ENCODE measurements at places on chromosomes 6 and 20.

- DNase-seq = no peak
These were observed 61.4 kb upstream of the MTRF1L start for GRCh38 chr6:153063936-153064335.

DNA sequence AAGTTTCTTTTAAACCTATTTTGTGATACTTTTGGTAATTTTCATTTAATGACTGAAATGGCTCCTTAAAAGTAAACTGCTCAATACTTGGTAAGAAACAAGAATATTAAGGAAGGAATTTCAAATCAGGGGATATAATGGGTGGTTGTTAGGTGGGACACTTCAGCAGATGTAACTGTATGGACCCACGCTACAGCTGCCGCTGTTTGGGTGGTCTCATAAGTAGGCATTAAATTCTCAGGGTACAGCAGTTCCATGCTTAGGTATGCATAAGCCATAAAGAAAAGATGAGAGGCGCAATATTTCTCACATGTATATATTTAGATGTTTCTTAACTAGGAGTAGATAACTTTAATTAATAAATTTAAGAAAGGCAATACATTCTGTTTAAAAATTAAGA is 35.0 kb downstream of the COL19A1 start:
- no peak for DNase-seq

GRCh38 chr6:54059683-54060082 is 51.6 kb upstream of the MLIP start:
- no peak for DNase-seq

DNA sequence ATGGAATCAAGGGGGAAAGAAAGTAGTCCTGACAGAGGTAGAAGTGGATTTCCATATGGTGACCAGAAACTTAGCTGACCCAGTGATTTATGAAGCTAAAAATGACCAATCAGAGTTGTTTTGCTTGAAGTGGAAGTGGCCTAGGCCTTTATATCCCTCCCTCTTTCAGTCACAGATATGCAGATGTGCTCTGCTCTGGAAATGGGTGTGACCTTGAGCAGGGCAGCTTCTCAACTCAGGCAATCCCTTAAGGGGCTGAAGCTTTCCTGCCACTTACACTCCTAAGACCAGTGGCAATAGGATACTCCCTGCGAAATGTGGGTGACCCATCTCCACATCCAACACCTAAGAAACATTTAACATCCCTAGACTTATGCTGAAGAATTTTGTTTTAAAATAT is 256.6 kb downstream of the EYS start:
- DNase-seq = no peak

DNA sequence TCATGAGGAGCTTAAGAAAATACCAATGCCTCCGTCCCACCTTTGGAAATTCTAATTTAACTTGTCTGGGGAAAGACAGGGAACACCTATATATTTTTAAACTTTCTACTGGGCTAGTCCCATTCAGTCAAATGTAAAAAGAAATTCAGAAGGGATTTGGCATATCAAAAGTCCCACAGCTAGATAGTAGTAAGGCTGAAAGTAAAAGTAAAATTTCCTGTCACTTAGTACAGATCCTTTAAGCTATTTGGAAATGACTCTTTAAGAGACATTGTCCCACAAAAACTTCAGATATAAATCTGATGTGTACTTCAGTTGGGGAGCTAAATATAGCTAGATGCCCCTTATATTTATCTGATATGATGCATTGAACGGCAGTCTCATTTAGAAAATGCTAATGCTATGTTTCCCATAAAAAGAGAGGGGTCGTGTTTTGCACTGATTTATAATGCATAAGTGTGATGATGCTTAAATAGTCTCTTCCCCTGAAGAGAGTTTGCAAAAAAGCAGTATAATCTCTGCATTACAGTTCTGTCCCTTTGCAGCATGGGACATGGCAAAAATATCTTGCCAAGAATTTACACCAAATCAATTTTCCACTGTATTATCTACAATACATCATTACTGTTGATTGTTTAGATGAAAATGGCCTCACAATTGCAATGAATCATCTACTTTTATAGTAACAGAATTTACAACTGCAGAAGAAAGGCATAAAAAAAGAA is 860.8 kb upstream of the MAP3K7 start:
- no peak for DNase-seq

GRCh38 chr6:136517002-136517401 is 33.2 kb downstream of the MAP7 start:
- no peak for DNase-seq

GRCh38 chr6:133396984-133397348 is 155.8 kb downstream of the EYA4 start:
- DNase-seq = peak; percentile 19

GRCh38 chr6:125481056-125481455 is 179.3 kb upstream of the HDDC2 start:
- DNase-seq = no peak

DNA sequence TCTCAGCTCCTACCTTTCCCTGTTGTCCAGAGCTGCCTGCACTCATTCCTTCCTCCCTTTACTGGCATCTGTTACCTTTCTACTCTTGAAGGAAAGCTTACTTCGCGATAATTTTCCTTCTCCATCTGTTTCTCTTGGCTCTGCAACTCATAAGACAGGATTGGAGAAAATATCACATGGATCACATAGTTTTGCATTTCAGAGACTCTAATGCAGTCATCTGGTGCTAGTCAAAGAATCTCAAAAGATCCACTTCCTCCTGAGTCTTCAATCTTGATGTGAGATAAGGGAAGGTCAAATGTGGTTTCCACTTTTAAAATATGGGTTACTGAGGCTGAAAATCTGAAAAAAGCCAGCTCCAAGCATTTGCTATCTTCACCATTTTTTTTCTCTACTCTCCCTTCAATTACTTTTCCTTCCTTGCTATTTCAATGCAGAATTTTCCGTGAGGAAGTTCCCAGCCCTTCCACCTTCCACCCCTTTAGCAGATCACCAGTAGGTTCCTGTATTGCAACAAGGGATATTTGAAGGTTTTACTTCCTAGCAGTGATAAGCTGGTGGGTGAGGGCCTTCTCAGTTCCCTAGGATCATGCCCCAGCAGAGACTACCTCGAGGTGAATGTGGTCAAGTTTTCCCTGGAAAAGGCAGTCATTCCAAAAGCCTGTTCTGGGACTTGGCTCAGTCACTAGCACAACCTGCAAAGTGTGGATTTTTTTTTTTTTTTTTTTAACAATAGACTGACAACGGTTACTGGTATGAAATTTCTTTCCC is 62.8 kb upstream of the LRRC1 start:
- DNase-seq = no peak

- DNase-seq = no peak
These were observed 35.2 kb upstream of the BLCAP start for GRCh38 chr20:37562695-37563480.

- no peak for DNase-seq
These were observed 54.8 kb downstream of the BTBD3 start for GRCh38 chr20:11972478-11972877.

DNA sequence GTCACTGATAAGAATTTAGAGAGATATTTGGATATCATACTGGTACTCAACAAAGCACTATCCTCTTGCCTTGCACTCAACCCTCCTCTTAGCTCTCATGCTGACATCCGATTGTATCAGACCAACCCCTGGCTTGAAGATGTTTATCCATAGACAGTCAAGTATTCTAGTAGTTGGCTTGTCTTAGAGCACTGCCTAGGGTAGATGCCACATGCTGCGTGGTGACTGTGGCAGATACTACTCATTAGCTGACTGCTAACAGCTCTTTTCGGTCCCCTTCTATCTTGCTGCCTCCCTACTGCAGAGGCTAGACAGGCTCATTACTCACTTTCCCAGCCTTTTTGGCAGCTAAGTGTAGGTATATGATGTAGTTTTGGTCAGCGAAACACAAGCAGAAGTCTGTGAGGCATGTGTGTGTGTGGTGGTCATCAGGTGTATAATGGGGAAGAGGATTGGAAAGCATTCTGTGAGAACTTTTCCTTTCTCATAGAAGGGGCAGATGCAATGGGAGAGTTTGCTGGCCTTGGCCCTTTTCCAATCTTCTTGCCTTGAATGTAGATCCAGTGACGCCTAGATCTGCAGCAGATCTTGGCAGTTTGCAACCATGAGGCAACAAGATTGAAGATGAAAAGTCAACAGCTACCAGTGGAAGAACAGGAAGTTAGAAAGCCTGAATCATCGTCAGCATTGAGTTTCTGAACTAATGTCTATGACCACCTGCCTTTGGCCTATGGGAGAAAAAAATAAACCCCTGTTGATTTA is 4.4 kb upstream of the IFNGR1 start:
- no peak for DNase-seq

GRCh38 chr6:28953039-28953584 is 29.3 kb upstream of the TRIM27 start:
- peak; percentile 48 for DNase-seq

DNA sequence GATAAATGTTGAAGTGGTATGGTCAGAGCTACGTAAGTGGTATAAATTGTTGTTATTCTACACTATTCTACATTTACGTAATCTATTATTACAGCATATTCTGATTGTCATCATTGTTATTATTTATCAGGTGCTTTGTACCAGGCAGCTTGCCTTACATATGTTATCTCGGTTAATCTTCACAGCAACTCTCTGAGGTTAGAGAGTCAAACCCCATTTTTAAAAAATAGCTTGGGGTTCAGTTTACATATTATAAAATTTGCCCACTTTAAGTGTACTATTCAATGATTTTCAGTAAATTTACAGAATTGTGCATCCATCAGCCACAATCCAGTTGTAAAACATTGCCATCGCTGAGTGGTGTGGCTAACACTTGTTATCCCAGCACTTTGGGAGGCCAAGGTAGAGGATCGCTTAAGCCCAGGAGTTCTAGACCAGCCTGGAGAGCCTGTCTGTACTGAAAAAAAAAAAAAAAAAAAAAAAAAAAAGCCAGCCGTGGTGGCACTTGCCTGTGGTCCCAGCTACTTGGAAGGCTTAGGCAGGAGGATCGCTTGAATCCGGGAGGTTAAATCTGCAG is 35.5 kb downstream of the PPP1R16B start:
- no peak for DNase-seq

- no peak for DNase-seq
These were observed 789.3 kb downstream of the FRK start for GRCh38 chr6:115271434-115271833.

DNA sequence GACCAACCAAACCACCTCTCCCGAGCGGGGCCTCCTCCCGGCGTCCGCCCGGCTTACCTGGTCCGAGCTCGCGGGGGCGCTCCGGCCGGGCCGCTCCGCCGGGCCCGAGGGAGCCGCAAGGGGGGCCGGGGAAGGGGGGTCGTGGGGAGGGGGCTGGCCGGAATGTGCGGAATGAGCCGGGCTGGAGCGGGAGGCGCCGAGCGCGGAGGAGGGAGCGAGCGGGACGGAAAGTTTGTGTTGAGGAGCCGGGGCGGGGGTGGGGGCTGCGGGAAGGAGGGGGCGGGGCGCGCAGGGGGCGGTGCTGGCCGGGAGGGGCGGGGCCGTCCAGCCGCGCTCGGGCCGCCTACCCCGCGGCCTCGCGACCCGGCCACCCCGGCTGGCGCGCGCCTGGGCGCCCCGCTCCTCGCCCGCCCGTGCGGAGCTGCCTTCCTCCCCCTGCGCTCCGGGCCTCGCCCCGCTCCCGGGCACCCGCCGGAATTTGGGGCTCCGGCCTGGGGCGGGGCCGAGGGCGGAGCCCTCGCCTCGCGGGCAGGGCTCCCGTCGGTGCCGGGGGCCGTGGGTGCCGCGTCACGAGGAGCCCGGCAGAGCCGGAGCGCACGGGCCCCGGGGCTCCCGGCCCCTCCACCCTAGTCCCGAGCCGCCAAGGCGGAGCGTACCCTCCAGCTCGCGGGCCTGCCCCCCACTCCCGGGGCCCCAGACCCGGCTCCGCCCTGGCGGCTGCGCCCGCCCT is at the start of gene TEAD3:
Gene TEAD3 (minus strand): TSS at position 239 of the 730 bp plus-strand sequence.
- peak; percentile 62 for DNase-seq

GRCh38 chr6:137148306-137149034 is 25.0 kb downstream of the IL22RA2 start:
- peak; percentile 42 for DNase-seq

- no peak for DNase-seq
These were observed 44.3 kb downstream of the KCNS1 start for GRCh38 chr20:45056473-45057173.

GRCh38 chr20:50338479-50339391 is 148.1 kb downstream of the CEBPB start:
- DNase-seq = peak; percentile 58

DNA sequence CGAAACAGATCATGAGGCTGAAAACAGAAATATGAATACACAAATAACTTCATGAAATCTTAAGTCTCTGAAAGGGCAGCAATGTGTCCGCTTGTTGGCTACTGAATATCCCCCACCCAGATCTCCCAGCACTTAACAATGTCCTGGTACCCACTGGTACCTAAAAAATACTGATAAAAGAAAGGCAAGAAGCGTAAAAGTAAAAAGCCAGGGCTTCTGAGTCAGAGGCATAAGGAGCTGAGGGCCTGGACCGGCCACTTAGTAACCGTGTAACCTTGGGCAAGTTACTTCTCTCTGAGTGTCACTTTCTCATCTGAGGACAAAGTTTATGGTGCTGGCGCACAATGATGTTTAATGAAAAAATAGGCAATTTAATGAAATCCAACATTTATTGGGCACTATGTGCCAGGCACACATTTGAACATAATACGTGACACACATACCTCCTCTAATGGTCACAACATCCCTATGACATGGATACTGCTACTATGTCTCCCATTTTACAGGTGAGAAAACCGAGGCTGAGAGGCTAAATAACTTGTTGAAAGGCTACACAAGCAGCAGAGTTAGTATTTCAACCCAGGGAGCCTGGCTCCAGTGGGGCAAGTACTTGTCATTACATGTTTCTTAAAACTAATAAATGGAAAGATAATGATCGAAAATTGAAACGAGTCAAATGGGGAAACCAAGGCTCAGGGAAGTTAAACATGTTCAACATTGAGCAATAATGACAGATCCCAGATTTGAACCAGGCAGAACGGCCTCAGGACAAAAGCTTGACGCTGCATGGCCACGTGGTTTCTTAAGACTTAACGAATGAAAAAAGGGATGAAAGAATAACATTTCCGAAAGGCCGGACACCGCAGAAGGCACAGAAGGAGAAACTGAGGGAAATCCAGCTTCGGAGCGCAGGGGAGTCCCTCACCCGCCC is 828 bp downstream of the TP53RK start:
- DNase-seq = no peak

DNA sequence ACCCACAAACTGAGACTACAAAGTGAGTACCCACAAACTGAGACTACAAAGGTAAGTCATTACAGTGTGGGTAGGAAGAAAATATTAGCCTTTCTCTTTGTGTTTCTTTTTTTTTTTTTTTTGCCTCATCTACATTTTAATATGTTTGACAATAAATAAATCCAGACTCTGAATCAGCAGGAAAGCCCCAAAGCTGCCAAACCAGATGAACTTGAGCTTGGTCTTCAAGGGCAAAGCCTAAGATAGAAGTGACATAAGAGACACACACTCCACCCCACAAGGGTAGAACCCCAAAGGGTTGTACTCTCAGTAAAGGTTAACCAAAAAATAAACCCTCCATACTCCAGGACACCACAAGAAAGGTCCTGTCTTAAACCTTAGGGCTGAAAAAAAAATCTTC is 326.8 kb upstream of the ARID1B start:
- no peak for DNase-seq

- DNase-seq = no peak
These were observed 85.6 kb upstream of the PTPRK start for GRCh38 chr6:128605961-128606360.

- DNase-seq = no peak
These were observed 46.2 kb upstream of the GGTLC1 start for GRCh38 chr20:24034820-24035219.

Data from NCI-H226 (cell line).